ENCODE measurements at places on chromosomes 2 and 18. TPM values are rescaled to one million over a fixed set of nuclear protein-coding genes. Genes with fewer than 3 reads are reported as not detected.

GRCh38 chr2:203672856-203673255 lies 33.6 kb upstream of the CD28 start:
- no peak for DNase-seq

DNA sequence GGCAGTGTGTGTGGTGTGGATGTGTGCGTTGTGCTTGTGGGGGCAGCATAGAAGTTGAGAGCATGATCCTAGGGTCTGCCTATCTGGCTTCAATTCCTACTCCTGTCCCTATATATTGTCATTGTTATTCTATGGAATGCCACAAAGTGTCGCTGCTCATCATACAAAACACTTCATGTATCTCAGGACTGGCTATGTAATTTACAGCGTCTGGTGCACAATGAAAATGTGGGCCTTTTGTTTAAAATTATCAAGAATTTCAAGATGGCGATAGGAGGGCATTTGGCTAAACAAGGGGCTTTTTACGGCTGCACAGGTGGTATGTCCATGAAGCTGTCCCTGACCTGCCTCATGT lies 3.4 kb downstream of the SERPINB2 start:
- no peak for DNase-seq

- DNase-seq: no peak
These were observed 404.9 kb downstream of the TMEM182 start for GRCh38 chr2:103166456-103167324.

GRCh38 chr18:50607378-50607926 lies 47.6 kb downstream of the MAPK4 start:
- no peak for DNase-seq

- no peak for DNase-seq
These were observed 19.4 kb upstream of the MBP start for GRCh38 chr18:77151772-77152520.

DNA sequence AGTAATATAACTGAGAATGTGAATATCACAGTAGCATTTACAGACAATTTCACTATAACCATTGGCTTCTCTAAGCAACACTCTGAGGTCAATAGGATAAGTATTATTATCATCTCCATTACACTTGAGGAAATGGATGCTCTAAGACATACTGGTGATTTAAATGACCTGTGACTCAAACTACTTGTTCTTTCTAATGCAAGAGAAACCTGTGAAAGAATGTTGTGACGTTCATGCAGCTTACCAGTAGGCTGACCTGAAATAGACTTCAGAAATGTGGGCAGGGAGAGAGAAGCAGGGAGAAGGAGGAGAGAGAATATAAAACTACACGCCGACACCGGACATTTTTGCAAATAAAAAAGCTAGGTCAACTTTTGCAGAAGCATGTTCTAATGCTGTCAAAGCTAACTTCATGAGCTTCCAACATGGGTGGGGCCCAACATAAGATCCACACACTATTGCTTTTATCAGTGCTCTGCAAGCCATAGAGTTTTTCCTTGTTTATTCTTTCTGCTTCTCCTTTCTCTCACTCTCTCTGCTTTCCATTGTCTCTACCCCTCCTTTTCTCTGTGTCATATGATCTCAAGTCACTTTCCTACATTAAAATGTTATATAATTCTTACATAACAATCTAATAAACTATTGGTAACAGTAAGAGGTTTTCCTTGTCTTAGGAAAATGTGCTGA lies 217.6 kb upstream of the FN1 start:
- no peak for DNase-seq

DNA sequence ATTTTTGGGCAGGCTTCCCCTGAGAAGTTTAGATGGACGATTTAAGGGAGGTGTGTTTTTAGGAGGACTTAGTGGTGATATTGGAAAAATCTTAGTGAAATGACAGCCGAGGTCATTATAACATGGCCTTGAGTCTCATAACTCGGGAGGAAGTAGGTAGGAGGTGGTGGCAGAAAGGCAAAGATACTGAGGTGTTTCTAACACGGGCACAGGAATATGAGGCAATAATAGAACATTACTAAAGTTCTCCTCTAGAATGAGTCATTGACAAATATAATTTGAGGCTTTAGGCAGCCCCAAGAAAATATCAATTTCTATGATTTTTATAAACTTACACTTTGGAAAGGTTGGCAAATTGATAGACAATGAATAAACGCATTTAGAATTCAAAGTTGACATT lies 146.1 kb upstream of the ZEB2 start:
- DNase-seq: no peak

Gene CD28
- polyA plus RNA-seq: 4.6 TPM

GRCh38 chr2:235908826-235909225 lies 259.4 kb downstream of the GBX2 start:
- peak; percentile 1 for DNase-seq

- no peak for DNase-seq
These were observed 52.7 kb upstream of the CALCRL start for GRCh38 chr2:187500585-187501359.

- no peak for DNase-seq
These were observed 38.7 kb downstream of the PKDCC start for GRCh38 chr2:42086500-42086953.

GRCh38 chr2:151953467-151953866 lies 125.2 kb upstream of the ARL5A start:
- no peak for DNase-seq

DNA sequence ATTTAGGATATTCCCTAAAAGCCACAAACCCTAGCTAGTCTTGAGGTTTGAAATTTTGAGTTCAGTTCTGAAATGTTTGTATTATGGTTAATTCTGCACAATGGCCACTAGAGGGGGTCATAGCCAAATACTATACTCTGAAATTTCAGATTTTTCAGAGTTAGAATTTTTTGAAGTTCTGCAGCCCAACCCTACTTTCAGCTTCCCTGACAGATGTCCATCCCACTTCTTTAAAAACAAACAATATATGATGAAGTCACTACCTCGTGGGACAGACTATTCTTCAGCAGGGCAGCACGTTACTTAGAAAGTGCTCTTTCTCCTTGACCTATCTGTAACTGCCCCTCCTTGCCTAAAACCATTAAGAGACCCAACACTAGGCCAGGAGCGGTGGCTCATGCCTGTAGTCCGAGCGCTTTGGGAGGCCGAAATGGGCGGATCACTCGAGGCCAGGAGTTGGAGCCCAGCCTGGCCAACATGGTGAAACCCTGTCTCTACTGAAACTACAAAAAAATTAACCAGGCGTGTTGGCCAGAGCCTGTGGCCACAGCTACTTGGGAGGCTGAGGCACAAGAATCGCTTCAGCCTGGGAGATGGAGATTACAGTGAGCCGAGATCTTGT lies 48.2 kb upstream of the PAPOLG start:
- DNase-seq: peak; percentile 22

Gene THSD7B
- polyA plus RNA-seq: 2.4 TPM

GRCh38 chr2:219554350-219554749 lies 10.5 kb downstream of the TMEM198 start:
- no peak for DNase-seq

All from left lung (tissue), 14 donors.